ENCODE measurements at places on chromosomes 7 and 10. TPM values are rescaled to one million over a fixed set of nuclear protein-coding genes. Genes with fewer than 3 reads are reported as not detected.

GRCh38 chr10:119350502-119351097 lies 143.2 kb downstream of the GRK5 start:
- no peaks in the 10 kb centered on the region for H3K27me3 ChIP-seq
- H3K36me3 ChIP-seq, result no peaks in the 10 kb centered on the region
- DNase-seq, result no peak
- H3K4me1 ChIP-seq, result peaks cover 27% of the 10 kb centered on the region
- no peak overlapping the region for H3K4me3 ChIP-seq

GRCh38 chr10:6269953-6270867 lies 67.5 kb downstream of the PFKFB3 start:
- H3K36me3 ChIP-seq, result no peaks in the 10 kb centered on the region
- H3K4me1 ChIP-seq, result peaks cover 5% of the 10 kb centered on the region
- H3K27me3 ChIP-seq, result no peaks in the 10 kb centered on the region
- no peak for DNase-seq
- no peak overlapping the region for H3K27ac ChIP-seq
- H3K4me3 ChIP-seq, result no peak overlapping the region

DNA sequence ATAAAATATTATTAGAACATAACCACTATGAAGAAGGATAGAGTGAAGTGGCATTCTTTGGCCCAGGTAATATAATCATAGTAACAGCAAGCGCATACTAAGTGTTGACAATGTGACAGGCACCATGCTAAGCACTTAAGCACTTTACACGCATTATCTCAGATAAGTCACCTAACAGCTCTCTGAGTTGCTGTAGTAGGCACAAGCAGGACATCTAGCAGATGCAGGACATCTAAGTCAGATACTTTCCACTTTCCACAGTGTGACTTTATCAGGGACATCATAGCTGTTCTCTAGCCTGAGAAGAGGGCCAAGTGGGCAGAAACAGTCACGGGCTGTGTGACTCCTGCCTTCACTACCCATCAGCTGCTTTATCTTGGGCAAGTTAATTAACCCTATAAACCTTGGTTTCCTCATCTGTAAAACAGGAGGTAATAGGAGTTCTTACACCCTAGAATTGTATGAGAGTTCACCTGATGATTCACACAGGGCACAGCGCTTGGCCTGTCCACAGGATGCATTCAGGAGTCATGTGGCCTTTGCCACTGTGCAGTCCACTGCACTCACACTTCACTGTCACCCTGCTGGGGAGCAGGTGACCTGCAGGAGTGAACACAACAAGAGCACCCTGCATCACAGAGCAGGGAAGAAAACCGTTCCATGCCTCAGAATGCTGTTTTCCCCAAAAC lies 12.5 kb downstream of the LIPA start:
- no peak overlapping the region for H3K27ac ChIP-seq
- H3K36me3 ChIP-seq, result peaks cover 8% of the 10 kb centered on the region
- DNase-seq, result no peak
- no peak overlapping the region for H3K4me3 ChIP-seq

- H3K4me1 ChIP-seq, result peaks cover 7% of the 10 kb centered on the region
- H3K27me3 ChIP-seq, result no peaks in the 10 kb centered on the region
- H3K36me3 ChIP-seq, result no peaks in the 10 kb centered on the region
- no peak overlapping the region for H3K4me3 ChIP-seq
- DNase-seq, result no peak
- no peak overlapping the region for H3K27ac ChIP-seq
These were observed 23.4 kb upstream of the FXYD4 start for GRCh38 chr10:43347997-43348396.

- no peaks in the 10 kb centered on the region for H3K4me1 ChIP-seq
- no peak for DNase-seq
- no peak overlapping the region for H3K27ac ChIP-seq
- H3K4me3 ChIP-seq, result no peak overlapping the region
- H3K27me3 ChIP-seq, result no peaks in the 10 kb centered on the region
- no peaks in the 10 kb centered on the region for H3K36me3 ChIP-seq
These were observed 274.0 kb downstream of the FRMD4A start for GRCh38 chr10:14056610-14057332.

The PVRIG gene
- total RNA-seq, result not detected

All from suprapubic skin (tissue), 4 donors.